ENCODE measurements at places on chromosomes 5 and 9.

DNA sequence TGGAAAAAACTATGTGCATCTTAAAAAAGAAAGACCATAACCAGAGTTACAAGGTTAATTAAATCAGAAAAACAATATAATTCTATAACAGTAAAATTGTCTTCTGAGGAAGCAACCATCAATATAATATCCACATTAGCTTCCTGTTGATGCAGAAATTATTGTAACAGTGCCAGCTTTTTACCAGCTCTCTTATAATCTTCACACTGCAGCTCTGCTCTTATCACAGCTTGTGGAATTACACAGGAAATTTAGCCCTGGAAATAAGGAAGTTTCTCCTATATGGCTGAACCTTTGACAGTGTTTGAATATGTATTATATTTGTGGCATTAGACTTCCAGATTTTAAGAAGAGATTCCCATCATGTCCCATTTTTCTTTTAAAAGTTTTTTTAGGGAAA is 49.1 kb upstream of the TEK start:
- no peak for DNase-seq

DNA sequence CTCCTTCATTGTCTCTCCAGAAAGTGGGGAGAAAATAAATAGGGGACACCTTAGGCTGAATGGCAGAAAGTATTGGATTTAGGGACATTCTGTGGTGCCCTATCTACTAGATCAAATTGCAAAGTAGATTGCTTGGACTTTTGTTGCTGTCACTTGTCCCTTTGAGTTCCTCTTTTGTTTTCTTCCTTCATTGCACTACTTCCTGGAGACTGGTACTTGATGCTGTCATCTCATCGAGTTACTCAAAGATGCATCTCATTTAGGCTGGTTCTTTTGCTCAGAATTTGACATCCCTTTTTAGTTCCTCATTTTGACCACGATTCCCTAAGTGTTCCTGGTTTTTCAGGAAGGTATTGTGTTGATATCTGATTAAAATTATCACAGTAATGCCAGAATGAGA is 137.6 kb downstream of the ADGRV1 start:
- DNase-seq: no peak

DNA sequence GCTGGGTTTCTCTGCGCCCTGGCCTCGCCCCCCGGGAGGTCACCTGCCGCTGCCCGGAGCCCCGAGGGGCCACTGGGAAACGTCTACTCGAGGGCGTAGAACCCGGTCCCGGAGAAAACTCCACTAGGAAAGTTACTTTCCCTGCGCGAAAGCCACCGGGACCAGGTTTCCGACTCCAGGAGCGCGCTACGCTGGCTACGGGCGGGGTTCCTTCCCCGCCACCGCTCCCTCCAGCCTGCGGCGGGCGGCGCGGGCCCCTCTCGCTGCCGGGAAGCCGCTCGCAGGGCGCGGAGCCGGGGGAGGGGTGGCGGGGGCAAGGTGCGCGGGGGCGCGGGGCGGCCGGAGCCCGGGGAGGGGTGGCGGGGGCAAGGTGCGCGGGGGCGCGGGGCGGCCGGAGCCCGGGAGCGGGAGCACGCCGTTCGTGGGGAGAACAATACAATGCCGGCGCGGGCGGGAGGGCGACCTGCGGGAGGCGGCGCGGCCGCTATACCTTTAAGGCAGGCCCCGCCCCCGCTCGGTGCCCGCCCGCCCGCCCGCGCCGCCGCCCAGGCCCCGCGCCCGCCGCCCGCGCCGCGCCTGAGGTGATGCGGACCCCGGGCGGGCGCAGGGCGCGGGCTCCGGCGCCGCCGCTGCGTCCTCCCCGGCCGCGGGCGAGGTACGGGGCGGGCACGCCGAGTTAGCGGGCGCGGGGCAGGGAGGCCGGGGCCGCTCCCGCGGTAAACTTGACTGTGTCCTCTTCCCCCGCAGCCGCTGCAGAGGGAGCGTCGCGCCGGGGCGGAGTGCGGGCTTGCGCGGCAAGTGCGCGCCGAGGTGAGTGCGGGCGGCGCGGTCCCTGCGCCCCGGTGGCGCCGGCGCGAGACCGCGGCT is 278.1 kb downstream of the AOPEP start:
- peak; percentile 32 for DNase-seq

DNA sequence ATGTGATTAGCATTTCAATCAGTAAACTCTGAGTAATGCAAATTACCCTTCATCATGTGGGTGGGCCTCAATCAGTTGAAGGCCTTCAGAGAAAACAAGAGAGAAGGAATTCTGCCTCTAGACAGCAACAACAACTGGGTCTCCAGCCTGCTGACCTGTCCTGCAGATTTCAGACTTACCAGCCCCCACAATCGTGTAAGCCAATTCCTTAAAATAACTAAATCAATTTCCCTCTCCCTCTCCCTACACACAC is 41.7 kb upstream of the FBXW11 start:
- DNase-seq: no peak

- peak; percentile 40 for DNase-seq
Observed at GRCh38 chr9:133273819-133274218, 1.2 kb downstream of the ABO start.

DNA sequence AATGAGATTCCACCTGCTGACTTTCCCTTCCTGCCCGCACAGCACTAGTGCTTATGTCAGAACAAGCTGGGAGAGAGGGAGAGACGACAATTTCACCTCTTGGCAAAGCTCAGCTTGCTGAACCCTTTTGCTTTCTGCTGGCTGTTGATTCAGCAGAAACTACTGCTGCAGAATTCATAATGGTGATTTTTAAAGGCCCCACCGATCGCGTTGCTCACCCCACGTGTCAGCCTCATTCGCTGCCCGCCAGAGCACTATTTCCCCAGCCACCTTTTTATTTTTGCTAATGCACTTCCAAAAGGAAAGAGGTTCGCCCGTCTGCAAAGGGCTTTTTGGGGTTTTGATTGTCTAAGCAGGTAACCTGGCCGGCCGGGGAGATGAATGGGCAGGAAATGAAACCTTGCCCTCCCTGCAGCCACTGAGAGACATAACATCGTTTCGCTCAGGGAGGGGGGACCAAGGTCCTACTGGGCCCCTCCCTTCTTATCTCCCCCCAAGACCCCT is 1.3 kb downstream of the PPP2R2B start:
- DNase-seq: peak; percentile 13

DNA sequence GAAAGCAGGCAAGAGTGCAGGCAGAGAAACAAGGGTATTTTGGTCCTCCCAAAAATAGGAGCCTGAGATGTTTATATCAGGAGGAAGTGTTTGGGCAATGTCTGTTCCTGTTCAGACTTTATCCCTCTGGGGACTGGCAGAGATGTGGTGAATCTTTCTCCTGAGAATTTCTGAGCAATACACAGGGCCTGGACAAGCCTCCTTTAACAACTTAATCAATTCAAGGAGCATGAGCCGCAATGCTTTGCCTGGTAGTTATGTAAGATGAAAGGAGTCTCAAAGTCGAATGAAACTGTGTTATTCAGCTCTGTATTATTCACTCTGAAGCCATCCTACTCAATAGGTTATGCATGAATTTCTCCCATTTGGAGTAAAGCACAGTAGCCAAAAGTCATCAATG is 365.6 kb downstream of the MAN2A1 start:
- DNase-seq: peak; percentile 46

GRCh38 chr5:55220433-55221185 is 6.5 kb downstream of the MCIDAS start:
- no peak for DNase-seq

DNA sequence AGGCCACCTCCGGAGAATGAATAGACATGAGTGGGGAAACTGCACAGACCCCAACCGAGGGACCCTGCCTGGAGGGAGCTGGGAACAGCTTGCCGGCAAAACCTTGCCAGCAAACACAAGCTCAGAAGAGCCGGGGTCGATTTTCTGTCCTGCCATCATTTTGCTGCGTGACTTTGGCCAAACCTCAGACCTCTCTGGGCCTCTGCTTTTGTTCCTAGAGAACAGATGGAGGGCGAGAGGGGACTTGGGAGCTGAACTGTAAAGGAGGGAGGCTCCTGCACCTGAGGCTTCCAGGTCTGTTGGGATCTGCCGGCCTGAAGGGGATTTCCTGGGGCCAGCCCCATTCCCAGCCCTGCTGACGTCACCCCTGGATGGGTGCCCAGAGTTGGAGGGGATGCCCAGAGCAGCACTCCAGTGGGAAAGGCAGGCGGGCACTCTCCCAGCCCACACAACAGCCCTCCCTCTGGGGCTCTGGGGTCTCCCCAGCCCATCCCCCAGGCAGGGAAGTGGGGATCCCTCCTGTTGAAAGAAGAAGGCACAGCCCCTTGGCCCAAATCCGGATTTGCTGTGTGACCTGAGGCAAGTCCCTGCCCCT is 40.4 kb upstream of the SYNPO start:
- DNase-seq: peak; percentile 44

GRCh38 chr5:81156732-81157131 is 76.4 kb upstream of the CKMT2 start:
- no peak for DNase-seq

DNA sequence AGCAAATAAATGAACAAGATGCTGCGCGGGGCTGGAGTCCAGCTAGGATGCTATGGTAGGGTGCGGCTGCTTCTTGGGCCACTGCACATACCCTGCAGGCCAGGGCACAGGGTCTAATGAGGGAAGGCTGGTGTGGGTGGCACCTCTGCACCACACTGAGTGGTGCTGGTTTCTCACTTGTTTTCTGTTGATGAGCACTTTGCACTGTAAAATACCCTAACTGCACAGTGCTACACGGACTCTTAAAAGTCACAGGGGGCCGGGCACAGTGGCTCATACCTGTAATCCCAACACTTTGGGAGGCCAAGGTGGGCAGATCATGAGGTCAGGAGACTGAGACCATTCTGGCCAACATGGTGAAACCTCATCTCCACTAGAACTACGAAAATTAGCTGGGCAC is 52.7 kb upstream of the DMRT1 start:
- no peak for DNase-seq

DNA sequence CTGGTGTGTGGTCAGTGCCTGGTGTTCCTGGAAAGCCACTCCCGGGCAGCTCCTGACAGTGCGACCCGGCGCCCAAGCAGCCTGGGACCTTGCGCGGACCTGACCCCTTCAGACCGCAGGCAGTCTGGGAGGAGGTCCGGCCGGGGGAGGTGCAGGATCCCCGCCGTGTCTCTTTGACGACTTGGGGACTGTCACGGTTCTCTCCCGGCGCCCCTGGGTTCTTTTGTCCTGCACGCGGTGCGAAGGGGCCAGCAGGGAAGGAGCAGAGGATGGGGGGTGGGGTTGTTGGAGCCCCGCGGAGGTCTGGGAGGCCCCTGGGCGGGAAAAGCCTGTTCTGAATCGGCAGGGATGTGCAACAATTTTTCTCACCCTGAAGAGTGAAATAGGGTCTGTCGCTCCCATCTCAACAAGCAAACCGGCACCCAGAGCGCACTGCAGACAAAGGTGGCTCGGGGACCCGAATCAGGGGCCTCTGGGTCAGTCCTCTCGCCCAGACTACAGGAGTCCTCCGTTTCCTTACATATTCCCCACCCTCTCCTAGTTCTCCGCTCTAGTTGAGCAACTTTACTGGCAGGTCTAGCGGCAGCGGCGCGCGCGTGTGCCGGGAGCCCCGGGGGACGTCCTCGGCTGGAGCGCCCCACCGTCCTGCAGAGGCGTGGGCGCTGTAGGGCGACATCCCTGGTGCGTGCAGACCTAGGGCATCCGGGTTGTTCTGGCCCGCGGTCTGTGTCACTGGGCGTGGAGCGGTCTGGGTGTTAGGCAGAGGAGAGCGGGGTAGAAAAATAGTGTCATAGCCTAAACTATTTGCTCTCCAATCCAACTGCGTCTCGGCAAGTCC is 1.2 kb downstream of the VCAN start:
- DNase-seq: no peak

GRCh38 chr5:56674441-56674840 is 140.9 kb upstream of the MAP3K1 start:
- no peak for DNase-seq

DNA sequence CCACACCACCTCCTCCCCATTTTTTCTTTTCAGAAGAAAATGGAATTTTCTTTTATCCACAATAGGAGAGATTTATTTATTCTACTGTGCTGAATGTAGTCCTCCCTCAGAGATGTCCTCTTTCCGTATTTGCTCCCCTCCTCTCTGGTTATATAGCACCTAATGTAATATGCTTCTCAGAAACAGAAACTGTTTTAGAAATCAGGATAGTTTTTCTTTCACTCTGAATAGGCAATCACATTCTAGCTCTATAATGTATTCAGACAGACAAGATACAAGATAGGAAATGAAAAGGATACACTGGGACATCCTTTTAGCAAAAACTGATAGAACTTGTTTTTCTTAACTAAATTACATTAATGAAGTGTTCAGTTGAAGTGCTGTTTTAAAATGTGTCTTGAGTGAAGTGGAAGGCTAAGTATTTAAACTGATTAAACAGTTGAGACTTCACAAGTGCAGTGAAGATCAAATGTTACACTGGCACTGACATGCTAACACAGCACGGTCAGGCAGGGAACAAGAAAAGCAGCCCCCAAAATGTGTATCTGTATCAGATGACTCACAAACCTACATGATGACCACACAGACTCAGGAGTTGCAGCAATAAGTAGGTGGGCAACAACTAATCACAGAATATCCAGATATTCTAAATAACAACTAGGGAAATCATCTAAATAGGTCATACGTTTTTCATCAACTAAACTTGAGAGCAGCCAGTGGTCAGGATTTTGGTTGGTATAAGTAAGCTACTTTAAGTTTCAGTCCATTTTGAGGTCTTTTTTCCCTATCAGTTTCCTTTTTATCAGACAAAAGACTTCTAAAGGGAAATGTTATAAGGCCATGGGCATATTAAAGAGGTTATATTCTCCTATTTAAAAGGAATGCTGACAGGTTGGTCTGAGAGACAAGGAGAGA is 260.4 kb downstream of the MLLT3 start:
- DNase-seq: no peak

- DNase-seq: no peak
Observed at GRCh38 chr5:155532621-155533311, 519.2 kb downstream of the KIF4B start.

DNA sequence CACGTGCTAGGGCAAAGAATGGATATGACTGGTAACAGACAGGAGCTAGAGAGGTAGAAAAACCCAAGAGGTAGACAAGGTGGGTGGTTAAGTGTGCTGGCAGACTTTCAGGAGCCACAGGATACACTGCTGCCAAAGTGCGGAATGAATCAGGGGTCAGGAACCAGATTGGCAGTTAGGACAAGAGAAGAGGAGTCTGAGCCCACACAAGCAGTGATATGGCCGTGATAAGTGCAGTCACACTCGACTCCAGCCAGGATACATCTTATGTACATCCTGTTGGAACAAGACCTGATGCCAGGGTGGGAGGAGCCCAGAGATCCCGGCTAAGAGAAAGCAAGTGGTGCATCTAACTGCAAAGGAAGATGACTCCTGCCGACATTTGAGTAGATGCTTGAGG is 10.0 kb downstream of the SLIT3 start:
- peak; percentile 28 for DNase-seq

DNA sequence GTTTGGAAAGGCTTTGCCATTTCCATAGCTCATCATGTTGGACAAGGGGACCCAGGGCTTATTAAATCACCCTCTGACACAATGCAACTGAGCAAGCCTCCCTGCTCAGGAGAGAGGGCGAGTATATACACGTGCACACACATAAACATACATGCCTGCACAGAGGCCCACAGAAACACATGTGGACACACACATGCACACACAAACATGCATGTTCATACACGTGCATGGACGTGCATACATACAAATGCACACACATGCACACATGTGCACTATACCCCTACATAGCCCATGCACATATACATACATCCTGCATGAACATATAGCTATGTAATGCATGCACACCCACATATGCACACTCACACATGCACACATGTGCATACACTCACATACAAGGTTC is 99.5 kb upstream of the ALDH1B1 start:
- no peak for DNase-seq

Data from DMS79 treated with DMSO at 0.1 percent for 48 hours (cell line).